ENCODE measurements at places on chromosomes 7 and 10. TPM values are rescaled to one million over a fixed set of nuclear protein-coding genes. Genes with fewer than 3 reads are reported as not detected.

PALD1 gene
- total RNA-seq, result 0.80 TPM

- peak; percentile 13 for DNase-seq
These were observed 13.5 kb upstream of the PRPS1L1 start for GRCh38 chr7:18041191-18041590.

DNA sequence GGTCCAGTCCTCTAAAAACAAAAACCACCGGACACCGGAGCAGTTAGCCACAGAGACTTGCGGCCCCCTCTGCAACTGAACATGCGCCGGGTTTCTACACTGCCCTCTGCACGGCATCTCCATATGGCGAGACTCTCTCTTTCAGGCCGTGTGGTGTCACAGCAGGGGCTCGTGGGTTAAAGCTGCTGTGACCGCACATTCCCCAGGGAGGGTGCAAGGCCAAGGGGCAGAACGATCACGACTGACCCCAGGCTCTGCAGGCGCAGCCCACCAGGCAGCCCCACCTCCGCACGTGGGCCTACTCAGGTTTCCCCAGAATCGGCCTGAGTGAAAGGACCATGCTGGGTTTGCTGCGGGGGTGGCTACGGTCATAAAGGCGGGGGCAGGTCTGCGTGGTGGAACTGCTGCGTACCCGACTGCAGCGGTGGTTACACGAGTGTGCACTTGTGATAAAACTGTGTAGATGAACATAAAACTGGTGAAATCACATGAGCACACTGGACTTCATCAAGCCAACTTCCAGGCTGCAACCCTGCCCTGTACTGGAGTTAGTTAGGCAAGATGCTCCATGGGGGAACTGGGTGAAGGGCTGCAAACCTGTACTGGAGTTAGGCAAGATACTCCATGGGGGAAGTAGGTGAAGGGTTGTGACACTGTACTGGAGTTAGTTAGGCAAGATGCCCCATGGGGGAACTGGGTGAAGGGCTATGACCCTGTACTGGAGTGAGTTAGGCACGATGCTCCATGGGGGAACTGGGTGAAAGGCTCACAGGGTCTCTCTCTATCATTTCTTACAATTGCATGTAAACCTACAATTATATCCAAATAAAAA is 81.4 kb upstream of the PPP2R2D start:
- no peak for DNase-seq

ADAMTS14 gene
- 1.4 TPM for total RNA-seq

HOXA6 gene
- total RNA-seq, result 6.9 TPM

TMEM176B gene
- not detected for total RNA-seq

GRCh38 chr7:8327199-8327598 is 65.2 kb upstream of the ICA1 start:
- no peak for DNase-seq

DNA sequence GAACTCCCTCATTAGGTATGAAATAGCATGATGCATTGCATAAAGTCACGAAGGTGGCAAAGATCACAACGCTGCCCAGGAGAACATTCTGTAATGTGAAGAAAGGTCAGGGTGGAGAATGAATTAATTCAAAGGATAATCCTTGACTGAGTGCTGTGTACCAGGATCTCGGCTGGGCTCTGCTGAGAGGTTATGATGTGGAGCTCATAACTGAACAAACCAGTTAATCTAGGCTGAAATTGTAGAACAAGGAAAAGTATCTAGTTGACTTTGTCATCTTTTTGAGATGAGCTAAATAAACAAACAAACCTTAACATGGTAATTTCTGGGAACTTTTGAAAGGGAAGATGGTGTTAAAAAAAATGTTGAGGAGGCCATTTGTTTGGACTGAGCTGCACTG is 6.1 kb downstream of the MSMB start:
- peak; percentile 57 for DNase-seq

Data from PC-3 (cell line).